ENCODE measurements at places on chromosomes 5 and 9.

DNA sequence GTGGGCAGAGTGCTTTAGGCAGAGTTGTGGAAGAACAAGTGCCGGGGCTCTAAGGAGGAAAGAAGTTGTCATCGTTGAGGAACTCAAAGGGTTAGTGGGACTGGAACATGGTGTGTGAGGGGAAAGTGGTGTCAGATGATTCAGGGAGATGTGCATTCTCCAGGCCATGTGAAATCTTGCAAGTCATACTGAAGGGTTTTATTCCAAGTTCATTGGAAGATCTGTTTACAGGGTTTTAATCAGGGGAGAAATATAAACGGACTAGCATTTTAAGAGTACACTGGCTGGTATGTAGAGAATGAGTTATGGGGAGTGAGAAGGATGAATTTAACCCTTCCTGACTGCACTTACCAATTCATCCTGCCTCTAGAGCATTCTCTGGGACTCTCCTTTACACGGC is 49.3 kb downstream of the NR2F1 start:
- no peak for DNase-seq

GRCh38 chr9:93117924-93118862 is 15.9 kb downstream of the NINJ1 start:
- DNase-seq: no peak

DNA sequence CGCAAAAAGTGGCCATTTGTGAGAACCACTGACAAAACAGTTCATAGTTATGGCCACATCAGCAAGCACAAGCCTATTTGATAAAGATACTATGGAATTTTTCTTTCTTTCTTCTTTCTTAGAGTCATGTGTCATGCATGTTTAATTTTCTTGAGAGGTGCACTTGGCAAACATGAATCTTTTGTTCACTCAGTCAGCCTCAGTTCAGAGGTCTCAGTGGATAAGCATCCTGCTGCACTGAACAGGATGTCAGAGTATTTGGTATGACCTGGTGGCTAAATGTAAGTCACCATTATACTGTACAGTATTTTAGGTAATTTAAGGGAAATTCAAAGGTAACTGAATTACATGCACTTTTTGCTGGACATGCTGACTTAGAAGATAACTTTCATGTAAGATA is 5.4 kb downstream of the NNT start:
- DNase-seq: no peak

DNA sequence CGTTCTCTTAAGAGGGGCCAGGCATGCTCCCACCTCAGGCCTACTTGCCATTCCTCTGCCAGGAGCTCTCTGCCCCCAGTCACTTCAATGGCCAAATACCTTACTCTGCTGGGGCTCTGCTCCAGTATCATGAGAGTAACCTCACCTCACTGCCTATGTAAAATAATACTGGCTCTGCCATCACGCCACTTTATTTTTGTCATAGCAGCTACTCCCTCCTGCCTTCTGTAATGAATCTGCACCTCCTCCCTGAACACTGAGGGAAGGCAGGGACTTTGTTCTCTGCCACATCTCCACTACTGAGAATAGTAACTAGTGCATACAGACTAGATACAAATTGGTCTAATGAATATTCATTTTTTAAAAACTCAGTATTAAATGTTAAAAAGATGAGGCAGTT is 33.8 kb downstream of the MACROH2A1 start:
- DNase-seq: no peak

GRCh38 chr5:92887254-92887653 is 693.8 kb downstream of the NR2F1-AS1 start:
- no peak for DNase-seq

Measured in HAP-1 (cell line).